Stimulated activated CD8-positive, alpha-beta memory T cell treated with anti-CD3 and anti-CD28 coated beads, Interleukin-15, amount 100 ng/mL, for 1 hour (primary cell): ENCODE measurements at places on chromosomes 4 and X.

- DNase-seq = no peak
Measured at GRCh38 chr4:14254926-14255325, 627.4 kb upstream of the BOD1L1 start.

- DNase-seq = no peak
Measured at GRCh38 chr4:157832596-157832995, 340.2 kb downstream of the GASK1B start.

DNA sequence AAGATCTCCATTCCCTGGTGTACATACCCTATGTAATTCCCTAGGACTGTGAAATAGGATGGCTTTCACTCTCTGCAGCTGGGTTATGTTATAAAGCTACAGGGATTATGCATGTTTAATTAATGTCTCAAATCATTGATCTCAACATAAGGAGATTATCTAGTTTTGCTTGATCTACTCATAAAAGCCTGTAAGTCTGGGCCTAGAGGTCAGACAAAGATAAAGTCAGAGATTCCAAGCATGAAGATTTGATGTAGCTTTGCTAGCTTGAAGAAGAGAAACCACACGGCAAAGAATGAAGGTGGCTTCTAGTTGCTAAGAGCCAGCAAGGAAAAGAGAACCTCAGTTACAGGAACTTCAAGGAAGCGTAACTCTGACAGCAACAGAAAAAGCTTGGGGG lies 456.9 kb downstream of the CCSER1 start:
- no peak for DNase-seq

DNA sequence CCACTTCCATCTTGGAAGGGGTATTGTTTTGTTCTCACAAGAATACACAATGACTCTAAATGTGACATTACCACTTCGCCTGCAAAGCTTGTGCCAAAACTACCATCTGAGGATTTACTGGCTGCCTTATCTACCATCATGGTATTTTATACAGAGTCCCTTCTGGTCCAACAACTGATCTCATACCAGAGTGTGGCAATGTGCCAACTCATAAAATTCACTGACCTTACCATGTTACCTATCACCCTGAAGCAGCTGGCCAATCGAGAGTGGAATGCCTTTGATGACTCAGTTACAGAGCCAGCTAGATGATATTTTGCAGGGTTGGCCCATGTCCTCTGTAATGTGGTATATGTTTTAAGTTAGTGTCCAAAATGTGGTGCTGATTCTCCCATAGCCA lies 3.8 kb upstream of the SERPINA7 start:
- no peak for DNase-seq

- DNase-seq = no peak
Measured at GRCh38 chrX:20681683-20682082, 415.0 kb upstream of the RPS6KA3 start.
